NCI-H2171 treated with DMSO at 0.1 percent for 48 hours (cell line): ENCODE measurements at places on chromosomes 7 and 10.

GRCh38 chr7:133381965-133382364, 129.1 kb downstream of the EXOC4 start:
- no peak for DNase-seq

DNA sequence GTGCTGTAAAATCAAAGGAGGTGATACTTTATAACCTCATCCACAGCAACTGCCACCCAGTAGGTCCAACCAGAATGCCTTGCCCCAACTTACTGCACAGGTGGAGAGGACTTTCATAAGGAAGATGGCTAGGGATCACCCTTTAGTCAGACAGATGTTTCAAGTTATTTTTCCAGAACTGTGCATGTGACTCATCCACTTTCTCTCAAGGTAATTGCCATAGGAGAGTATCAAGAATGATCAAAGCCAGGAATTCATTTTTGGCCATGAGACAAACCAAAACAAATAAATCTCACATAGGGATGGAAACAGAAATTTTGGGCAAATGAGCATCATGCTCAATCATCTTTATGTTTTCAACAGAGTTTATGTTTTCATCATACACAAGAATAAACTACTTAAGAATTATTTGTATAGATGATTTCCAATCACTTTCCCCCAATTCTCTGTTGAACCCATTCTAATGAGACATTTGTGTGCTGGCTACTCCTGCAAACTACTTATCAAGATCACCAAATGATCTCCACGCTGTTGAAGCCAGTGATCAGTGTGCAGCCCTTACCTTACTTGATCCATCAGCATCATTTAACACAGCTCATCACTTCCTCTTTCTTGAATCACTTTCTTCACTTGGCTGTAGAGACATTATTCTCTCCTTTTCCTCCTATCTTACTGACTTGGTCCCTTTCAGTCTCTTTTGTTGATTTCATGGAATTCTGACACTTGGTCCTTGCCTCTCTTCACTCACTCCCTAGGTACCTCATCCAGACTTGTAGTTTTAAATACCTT, 74.0 kb downstream of the SLC16A9 start:
- DNase-seq = no peak

DNA sequence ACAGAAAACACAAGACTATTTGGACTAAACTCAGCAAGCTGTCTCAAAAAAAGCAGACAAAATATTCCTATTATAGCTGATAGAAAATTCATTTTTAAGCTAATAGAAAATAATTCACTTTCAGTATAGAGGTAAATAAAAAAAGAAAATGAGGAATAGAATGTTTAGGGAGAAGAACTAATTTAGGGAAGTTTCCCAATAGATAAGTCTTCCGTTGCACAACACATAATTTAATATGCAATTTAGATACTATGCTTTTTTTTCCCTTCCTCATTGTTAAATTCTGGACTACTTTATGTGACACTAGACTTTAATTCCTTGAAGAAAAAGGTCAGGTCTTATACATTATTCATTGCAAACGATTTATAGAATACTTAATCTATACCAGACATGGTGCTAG, 10.3 kb downstream of the PNPLA8 start:
- DNase-seq = no peak

- no peak for DNase-seq
Measured at GRCh38 chr10:96719850-96720421, 378 bp downstream of the PIK3AP1 start.

DNA sequence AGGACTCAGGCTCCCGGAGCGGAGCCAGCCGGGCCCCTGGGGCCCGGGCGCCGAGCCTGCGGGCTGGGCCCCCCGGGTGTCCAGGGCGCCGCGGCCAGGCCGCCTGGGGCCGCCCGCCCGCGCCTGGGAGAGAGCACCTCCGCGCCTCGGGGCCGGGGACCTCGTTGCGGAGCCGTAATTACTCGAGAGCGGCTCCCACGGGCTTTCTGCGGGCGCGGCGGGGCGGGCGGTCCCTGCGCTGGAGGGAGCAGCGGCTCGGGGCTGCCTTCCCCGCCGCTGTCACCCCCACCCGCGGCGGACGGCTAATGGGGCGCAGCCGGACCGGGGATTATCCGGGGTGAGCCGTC, 1.5 kb downstream of the GNB2 start:
- no peak for DNase-seq

GRCh38 chr10:59991661-59992060, 85.3 kb upstream of the CCDC6 start:
- DNase-seq = peak; percentile 15

DNA sequence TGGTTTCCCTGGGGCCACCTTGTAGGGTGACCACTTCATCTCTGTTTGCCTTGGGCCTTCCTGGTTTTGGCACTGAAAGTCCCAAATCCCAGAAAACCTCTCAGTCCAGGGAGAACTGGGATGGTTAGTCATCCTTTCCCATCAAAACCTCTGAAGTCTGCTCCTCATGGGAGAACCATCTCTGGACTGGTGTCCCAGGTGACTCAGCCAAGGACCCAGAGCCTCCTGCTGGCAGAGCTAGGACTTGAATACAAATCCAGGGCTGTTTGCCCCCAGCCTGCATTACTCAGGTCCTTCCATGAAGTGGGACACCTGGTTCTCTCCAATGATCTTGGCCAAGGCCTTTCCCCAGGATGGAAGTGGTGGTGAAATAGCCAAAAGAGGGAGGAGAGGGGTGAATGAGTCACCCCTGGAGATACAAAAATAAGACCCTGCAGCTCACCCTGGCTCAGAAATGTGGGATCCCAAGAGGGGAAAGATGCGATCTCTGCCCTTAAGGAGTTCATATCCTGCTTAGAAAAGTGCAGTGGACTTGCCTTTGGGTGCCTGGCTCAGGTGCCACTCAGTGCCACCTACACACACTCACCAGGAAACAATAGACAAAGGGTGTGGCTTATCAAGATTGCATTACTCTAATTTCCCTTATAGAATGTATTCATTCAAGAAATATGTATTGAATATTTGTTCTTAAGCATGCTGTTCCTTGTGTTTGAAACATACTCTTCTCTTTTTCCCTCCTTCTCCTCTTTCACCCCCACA, 22.0 kb downstream of the ADRA2A start:
- DNase-seq = no peak

DNA sequence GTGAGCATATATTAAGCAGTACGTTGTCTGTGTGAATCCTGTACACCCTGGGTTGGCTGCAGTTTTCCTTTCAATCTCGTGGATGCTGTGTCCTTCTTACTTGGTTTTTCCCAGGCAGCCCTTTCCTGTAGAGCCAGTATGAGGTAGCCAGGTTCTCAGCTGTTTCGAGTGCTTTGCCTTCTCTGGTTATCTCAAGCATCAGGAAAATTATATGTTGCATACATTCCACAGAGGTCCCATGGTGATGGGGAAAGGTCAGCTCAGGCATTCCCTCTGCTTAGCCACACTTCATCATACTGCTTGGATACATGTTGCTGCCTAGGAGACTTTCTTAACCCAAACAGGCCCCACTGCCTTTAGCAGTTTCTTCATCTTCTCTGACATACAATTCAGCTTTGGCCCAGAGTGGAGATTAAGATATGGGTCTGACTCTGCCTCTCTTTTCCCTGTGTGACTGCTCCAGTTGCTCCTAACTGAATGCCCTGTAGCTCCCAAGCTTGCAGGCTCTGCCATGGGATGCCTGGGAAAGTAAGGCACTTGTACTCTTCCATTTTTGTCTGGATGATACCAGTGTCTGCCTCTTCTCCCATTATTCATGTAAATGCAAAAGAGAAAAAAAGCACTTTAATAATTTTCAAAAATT, 11.3 kb downstream of the GNAI1 start:
- no peak for DNase-seq

DNA sequence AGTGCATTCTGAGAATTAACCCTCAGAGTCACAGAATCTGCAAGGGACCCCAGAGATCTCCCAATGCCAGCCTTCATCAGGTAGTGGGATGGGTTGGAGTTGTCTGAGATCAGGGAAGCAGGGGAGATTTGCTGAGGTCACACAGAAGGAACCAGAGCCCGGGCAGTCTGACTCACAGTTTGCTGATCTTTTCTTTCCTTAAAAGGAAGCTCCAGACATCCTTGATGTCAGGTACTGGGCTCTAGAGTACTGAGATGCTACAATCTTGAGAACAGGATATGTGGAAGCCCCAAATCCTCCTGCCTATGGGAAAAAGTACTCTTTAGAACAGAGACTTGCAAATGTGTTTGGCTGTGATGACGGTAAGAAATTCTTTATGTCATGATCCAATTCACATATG, 706 bp downstream of the TBATA start:
- DNase-seq = no peak

DNA sequence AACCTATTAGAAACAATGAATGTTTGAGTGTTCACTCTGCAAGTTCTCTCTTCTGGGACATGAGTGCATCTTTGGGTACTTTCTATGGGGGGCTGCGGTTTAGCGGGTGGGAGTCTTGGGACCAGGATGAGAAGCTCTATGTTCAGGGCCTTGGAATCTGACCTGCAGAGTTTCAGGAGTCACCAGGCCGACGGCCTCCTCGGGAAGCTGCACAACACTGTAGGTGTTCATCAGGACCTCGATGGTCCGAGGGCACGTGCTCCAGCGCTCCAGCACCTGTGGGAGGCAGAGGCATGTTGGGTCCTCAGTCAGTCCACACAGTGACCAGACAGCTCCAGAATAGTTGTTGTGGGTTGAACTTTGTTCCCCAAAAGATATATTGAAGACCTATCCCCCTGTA, 8.9 kb upstream of the GBX1 start:
- no peak for DNase-seq

GRCh38 chr10:112235920-112236319, 47.3 kb upstream of the TECTB start:
- DNase-seq = no peak

DNA sequence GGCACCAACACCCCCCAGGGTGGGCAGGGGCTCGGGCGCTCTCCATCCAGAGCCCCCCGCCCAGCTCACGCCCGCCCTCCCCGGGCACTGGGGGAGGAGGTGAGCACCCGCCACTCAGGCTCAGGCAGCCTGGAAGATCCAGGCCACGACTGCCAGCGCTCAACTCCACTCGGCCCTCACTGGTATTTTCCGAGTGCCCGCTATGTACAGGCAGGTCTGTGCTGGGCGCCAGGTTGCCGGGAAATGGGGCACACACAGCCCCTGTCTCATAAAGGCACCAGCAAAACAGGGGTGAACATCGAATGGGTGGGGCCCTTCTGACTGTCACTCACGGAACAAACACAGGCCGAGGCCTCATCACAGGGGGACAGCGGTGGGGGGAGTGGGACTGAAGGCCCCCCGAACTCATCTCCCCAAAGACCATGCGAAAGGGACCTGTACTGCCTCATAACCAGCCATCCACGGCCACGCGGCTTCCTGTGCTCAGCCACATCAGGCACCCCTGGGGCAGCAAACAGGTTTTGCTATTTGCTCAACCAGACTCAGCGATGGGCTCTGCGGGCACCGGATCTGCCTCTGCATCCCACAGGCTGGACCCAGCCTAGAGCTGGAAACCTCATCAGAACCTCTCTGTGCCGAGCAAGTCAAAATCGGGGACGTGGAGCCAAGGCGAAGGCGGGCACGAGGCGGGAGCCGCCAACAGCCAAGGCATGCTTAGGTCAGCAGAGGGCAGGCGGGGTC, 98.7 kb upstream of the DNAAF5 start:
- no peak for DNase-seq

DNA sequence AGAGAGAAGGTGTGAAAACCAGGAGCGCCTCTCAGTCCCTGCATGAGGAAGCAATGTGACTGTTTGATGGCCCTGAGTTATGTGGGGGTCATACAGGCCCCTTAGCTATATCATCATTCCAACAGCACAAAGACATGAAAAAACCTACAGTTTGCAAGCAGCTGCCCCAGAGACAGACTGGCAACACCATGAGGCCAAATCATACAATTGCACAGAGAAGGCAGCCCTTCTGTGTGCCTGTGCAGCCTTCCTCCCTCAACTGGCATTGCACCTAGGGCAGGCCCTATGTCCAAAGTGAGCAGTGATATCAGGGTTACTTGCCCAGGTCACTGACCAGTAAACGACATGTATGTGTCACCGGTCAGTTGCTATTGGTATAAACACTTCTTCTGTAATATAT, 41.6 kb downstream of the GPRIN2 start:
- DNase-seq = no peak

DNA sequence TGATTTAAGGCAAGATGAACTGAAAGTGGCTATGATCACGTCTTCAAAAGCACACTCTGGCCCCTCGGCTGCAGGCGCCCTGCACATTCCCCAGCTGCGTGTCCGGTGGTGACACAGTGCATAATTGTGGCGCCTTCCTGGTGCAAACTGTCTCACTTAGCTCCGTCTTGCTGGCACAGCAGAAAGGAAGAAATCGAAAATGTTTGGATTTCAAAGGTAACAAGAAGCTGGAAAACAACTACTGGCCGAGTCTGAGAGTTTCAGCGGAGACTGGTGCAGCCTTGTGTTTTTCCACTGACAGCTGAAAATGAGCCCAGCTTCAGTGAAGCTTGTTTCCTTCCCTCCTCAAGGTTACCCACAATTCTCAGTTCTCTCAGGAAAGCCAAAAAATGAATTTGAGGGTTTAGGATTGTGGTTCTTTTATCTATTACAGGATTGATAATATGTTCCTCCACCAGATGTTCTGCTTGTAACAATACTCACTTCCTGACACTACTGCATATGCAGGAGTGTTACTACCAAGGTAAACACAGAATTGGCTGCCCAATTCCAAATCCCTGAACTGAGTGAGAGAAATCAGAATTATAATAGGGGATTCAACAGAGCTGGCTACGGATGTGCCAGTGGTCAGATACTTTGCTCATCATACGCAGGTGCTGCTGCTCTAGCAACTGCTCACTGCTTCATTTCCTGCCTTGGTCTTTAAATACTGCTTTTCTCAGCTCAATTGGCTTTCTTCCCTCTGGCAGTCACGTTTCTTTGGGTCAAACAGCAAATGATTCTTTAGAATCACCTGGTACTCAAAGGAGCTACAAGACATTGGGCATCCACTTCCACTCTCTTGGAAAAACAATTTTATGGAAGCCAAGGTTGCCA, 63.7 kb downstream of the TRUB1 start:
- DNase-seq = no peak

GRCh38 chr10:79159141-79159651, 90.4 kb downstream of the ZMIZ1 start:
- DNase-seq = no peak

DNA sequence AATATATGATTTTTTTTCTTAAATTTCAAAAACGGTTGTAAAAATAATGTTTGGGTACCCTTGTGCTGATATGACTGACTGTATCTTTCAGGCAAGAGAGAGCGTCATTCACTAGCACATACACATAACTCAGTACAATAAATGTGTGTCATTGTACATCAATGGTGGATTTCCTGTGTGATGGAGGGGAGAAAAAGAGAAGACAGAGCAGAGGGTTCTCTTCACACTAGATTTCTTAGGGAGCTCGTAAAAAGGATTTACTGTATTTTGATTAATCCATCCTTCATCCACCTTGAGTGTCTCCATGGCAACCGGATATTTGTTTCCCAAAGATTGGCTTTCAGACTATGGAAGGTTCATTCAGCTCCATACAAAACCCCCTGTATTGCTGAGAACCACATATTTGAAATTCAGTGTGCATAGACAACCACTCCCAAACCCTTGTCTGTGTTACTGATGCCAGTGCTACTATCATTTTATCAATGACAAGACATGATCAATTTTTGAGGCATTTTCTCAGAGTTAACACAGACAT, 150.6 kb downstream of the AKR1D1 start:
- no peak for DNase-seq
